ENCODE measurements at places on chromosomes 1 and 21.

- DNase-seq = no peak
Measured at GRCh38 chr1:89598450-89599331, 34.2 kb upstream of the LRRC8C start.

DNA sequence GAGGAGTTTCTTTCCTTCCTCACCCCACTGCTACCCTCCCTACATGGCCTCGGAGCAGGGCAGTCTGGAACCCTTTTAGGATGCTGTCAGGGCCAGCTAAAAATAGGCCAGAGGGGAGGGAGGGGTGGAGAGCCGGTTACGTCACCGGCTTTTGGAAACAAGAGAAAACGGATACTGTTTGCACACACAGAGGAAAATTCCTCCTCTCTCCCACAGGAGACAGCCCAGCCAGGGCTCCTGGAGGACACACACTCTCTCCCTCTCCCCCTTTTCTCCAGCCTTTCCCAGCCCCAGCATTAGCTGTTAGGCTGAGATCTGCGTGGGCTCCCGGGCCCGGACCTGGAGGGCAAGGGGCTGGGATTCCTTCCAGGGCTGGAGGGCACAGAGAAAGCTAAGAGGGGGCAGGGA lies 20.0 kb upstream of the ALDH4A1 start:
- DNase-seq = no peak

- DNase-seq = no peak
Measured at GRCh38 chr1:62377043-62377562, 57.9 kb upstream of the KANK4 start.

DNA sequence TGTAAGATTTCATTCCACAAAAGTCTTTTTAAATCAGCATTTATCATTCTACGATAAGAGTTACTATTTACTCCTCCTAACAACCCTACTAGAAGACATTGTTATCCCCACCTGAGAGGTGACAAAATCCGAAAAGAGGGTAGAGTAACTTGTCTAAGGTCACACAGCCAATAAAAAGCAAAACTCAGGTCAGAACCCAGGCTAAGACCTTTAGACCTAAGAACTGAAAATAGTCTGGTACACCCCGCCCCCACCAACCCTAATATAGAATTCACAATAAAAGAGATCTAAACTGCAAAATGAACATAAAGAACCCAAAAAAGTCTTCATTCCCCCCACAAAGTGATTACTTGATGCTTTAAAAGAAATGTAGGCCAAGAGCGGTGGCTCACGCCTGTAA lies 18.6 kb downstream of the COA7 start:
- no peak for DNase-seq

DNA sequence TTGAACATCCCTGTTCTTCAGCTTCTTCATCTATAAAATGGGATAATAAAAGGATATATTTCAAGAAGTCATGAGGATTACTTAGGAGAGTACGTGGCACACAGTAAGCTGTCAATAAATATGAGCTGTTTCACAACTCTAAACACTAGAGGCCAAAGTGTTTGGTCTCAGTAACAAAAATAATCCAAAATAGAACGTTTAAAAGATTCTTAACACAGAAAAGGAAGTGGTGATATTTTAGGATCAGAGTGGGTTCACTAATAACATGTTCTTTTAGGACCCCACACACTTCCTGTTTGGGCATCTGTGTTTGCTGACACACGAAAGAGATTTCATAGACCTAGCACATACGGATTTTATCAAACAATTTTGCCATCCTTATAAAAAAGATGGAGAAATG lies 32.9 kb downstream of the TNFSF18 start:
- no peak for DNase-seq

DNA sequence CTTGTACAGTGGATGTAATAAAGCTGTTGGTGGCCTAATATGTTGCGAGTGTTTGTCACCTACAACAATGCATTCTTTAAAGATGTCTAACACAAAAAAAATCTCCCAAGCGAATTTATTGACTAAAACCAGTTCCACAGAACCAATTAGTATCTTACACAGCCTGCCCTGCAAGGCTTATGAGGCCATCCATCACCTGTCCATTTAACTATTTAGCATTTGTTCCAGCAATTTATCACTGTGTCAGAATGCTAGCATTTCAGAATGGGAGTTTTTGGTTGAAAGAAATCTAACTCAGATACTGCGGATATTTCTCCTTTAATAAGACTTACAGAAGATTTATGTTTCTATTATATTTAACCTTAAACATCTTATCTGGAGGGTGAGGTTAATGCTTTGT lies 831.1 kb upstream of the PRMT6 start:
- DNase-seq = no peak

- DNase-seq = no peak
Measured at GRCh38 chr1:3276341-3276800, 178.1 kb upstream of the ARHGEF16 start.

GRCh38 chr1:43531107-43531905 lies 623 bp downstream of the PTPRF start:
- DNase-seq = peak; percentile 76

GRCh38 chr21:35063428-35064172 lies 14.5 kb upstream of the RUNX1 start:
- no peak for DNase-seq

- DNase-seq = no peak
Measured at GRCh38 chr1:227745568-227746265, 10.5 kb downstream of the SNAP47 start.

GRCh38 chr21:30194701-30195299 lies 21.1 kb downstream of the CLDN8 start:
- DNase-seq = no peak

GRCh38 chr1:156658496-156658895 lies 16.6 kb downstream of the BCAN start:
- no peak for DNase-seq
